Stimulated activated CD4-positive, alpha-beta T cell treated with anti-CD3 and anti-CD28 coated beads, Interleukin-15, amount 100 ng/mL, for 1 hour (primary cell): ENCODE measurements at places on chromosomes 4 and X.

GRCh38 chr4:41400296-41400695 lies 137.7 kb upstream of the LIMCH1 start:
- no peak for DNase-seq

DNA sequence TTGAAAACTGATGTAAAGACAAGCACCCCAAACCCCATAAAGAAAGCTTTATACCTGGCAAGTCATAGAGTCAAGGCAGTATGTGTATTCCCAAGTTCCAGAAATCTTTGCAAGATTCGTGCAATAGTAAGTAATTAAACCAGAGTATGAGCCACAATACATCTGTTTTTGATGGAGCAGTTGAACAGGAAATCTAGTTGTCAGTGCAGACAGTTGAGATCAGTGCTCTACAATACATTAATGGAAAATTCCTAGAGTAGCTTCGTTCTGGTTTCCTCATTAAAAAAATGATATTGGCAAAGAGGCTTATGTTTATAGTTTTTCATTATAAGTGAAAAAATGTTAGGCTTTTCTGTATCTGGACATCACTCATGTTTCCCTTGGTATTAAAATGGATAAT lies 575.3 kb downstream of the TRIML1 start:
- DNase-seq, result no peak

DNA sequence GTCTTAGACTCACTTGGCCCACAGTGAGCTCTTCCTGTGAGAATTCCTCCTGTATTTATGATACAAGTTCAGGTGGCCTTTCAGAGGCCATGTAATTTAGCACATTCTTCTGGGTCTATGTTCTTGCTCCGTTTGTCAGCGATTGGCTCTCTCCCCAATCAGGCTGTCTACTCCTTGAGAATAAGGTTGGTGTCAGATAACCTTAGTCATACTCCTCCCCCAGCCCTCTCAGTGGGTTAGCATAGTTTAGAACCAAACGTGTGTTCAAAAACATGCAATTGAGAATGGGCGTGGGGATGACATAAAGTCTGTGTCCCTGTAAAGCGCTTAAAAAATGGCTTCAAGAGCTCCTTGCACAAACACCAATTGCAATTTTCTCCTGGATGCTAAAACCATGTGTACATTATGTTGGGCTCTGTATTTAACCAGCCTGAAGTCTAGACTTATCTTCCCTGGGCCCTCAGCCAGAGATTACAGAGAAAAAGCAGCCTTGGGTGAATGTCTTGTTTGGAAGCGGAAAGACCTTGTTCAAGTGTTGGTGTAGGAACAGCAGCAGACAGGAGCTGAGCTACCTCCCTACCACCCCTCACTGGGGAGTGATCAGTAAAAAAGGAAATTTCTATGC lies 9.9 kb upstream of the CT47C1 start:
- DNase-seq, result no peak

GRCh38 chr4:112075129-112075753 lies 70.0 kb upstream of the FAM241A start:
- no peak for DNase-seq

DNA sequence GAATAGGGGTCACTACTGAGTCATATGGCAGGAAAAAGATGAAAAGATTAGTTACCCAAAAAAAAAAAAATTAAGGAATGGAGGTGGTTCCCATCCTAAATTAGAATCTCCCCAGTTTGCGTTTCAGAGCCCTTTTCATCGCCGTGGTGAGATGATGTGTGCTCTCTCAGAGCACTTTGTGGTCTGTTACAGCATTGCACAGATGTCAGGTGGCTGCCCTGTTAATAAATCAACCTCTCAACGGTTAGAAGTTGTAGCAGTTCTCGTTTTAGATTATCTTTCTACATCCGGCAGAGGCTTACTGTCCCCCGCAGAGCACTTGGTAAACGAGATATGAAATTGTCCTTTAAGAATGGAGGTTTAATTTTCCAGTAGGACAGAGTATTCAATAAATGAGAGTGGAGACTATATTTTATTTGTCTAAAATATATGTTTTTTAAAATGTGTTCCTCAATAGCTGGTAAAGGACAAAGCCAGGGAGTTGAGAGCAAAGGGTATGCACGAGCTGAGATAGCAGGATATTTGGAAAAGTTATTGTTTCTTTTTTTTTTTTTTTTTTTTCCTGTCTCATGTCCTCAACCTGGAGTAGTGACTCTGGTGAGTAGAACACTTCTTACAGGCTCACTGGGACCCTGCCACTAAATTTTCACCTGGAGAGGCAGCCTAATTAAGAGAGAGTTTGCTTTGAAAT lies 26.9 kb downstream of the AFF1 start:
- no peak for DNase-seq

DNA sequence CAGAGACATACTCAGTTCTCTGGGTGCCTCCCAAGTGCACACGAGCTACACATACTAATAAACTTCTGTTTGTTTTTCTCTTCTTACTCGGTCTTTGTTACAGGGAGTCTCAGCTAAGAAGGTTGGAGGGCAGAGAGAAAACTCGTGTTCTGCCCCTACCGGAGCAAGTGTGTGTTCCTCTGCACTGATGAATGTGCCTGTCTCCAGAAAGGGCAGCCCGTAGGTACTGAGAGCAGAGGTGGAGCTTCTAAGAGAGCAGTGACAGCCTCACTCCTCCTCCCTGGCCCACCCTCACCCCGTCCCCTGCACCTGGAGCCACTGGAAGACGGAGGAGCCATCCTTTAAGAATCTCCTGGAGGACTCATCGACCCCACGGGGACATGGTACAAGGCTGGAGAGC lies 67.6 kb downstream of the MTNR1A start:
- DNase-seq, result no peak

DNA sequence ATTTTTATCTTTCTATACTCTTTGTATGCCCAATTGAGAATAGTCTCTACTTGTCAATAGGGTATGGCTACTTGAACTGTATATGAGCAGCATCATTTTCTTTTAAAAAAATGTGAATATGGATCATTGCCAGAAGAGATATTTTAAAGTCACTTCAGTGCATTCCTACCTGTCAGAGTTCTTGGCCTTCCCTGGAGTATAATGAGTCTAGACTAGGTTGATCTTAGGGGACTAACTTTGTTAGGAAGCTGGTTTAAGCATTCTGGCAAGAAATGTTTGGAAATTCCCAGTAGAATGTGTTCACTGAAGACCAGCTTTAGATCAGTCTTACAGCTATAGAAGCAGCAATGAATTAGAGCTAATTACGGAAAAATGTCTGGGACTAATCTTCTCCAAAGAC lies 178.2 kb downstream of the FAT4 start:
- DNase-seq, result no peak

DNA sequence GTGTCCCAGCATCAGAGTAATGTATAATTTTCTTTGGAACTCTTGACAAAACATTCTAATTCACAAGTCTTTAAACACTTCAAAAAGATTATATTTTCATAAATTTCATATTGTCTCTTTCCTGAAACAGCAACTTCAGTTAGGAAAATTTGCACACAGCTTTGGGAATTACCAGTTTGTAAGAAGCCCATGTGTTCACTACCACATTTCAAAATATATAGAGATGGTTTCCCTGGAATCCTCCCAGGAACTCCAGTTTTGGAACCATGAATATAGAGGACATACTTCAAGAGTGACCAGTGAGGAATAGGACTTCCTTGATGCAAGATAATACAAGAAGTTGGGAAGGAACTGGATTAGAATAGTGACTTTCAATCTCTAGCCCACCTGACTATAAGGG lies 28.7 kb upstream of the HPGDS start:
- no peak for DNase-seq

DNA sequence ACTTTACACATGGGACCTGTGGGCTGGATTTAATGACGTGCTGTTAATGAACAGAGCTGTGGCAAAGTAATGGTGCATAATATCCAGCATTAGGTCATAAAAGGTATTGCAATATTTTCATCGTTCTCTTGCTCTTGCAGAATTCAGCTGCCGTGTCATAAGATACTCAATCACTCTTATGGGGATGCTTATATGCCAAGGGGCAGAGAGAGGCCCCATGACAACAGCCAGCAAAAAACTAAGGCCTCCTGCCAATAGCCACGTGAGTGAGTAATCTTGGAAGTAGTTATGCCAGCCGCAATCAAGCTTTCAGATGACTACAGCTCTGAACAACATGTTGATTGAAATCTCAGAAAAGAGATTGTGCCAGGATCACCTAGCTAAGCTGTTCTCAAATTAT lies 616.9 kb downstream of the FSTL5 start:
- no peak for DNase-seq

- no peak for DNase-seq
Measured at GRCh38 chrX:134633832-134634231, 24.4 kb downstream of the PLAC1 start.

DNA sequence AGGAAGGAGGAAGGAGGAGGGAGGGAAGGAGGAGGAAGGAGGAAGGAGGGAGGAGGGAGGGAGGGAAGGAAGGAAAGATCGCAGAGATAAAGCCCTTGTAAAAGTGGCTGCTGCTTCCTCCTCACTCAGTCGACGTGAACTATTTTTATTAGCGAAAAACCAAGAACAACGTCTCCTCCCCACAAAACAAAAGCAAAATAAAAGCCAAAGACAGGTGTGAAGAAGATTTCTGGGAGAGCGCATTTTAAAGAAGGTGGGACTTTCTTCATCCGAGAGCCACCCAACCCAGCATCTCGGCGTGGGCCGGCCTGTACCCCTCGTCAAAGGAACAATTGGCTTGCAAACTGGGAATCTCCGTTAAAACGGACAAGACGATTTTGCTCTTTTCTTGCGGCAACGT lies 40.7 kb upstream of the ASMTL start:
- DNase-seq, result no peak

GRCh38 chrX:30690330-30690729 lies 37.1 kb downstream of the GK start:
- DNase-seq, result no peak

DNA sequence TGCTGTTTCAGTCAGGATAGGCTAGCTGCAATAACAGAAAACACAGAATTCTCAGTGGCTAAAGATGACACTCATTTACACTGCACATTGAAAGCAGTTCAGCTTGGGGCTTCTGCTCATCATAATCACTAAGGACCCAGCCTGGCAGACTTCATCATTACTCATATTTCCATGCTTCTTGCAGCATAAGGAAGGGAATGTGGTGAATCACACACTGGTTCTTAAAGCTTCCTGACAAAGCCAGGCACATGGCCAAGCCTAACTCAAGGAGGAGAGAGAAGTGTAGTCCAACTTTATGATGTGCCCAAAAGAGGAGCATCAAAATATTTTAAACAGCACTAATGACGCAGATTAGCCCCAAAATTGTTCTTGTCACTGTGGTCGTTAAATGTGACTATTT lies 186.5 kb downstream of the BANK1 start:
- no peak for DNase-seq

GRCh38 chr4:125985856-125986255 lies 671.1 kb downstream of the FAT4 start:
- no peak for DNase-seq
